DND-41 (cell line): ENCODE measurements at places on chromosomes 3 and 15.

DNA sequence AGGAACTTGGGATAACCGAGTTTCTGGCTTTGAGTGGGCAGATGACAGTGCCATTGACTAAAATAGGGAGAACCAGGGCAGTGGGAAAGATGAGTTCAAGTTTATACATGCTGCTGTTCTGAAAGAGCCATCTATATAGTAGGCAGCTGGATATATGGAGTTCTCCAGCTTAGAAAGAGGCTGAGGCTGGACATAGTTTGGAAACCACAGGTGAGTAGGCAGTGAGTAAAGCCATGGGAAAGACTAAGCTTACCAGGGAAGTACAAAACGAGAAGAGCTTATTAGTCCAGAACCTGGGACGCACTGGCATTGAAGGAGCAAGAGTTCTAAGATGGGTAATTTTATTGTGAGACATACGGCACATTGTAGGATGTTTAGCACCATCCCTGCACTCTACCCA is 54.2 kb downstream of the MSL2 start:
- DNase-seq = no peak

- no peak for DNase-seq
These were observed 541 bp downstream of the RPS27L start for GRCh38 chr15:63156755-63157117.

GRCh38 chr3:57164217-57164656 is 916 bp downstream of the IL17RD start:
- DNase-seq = no peak

GRCh38 chr3:23740517-23740965 is 65.2 kb upstream of the UBE2E1 start:
- DNase-seq = no peak

DNA sequence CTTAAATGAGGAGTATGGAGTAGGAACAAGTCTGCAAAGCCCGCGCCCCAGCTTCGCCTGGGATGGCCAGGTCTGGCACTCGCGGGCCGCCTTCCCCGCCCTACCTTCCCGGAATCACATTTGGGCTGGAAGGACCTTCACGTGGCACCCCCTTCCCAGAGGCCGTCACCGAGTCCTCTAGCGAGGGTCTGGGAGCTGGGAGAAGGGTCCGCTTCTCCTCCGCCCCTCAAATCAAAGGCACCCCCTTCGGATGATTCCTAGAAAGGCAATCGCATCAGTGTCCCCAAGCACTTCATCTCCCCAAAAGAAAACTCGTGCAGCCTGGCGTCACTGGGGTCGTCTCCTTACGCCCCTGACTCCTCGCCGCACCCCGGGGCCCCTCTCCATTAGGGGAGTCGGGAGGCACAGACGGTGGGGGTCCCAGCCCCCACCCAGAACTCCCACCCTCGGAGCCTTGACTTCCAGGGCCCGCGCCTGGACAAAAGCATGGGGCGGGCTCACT is 380 bp downstream of the MYLK start:
- no peak for DNase-seq

GRCh38 chr3:38583688-38584087 is 65.8 kb downstream of the SCN5A start:
- DNase-seq = no peak

- DNase-seq = no peak
These were observed 58.4 kb downstream of the ALCAM start for GRCh38 chr3:105425153-105425502.

DNA sequence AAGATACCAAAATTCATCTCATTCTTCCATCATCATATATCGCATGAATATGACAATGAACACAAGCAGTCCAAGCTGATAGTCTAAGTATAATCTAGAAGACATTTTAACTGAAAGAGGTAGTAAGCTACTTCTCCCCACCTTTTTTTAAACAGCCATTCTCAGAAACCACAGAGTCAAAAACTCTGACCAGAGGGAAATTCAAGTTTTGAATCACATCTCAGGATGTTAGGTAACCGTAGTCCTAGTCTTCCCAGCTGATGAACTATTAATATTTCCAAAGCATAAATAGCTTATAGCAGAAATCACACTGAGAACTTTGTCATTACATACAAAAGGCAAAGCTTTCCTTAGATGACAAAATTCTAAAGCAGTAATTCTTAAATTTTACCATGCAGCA is 25.8 kb downstream of the NPTN start:
- no peak for DNase-seq

DNA sequence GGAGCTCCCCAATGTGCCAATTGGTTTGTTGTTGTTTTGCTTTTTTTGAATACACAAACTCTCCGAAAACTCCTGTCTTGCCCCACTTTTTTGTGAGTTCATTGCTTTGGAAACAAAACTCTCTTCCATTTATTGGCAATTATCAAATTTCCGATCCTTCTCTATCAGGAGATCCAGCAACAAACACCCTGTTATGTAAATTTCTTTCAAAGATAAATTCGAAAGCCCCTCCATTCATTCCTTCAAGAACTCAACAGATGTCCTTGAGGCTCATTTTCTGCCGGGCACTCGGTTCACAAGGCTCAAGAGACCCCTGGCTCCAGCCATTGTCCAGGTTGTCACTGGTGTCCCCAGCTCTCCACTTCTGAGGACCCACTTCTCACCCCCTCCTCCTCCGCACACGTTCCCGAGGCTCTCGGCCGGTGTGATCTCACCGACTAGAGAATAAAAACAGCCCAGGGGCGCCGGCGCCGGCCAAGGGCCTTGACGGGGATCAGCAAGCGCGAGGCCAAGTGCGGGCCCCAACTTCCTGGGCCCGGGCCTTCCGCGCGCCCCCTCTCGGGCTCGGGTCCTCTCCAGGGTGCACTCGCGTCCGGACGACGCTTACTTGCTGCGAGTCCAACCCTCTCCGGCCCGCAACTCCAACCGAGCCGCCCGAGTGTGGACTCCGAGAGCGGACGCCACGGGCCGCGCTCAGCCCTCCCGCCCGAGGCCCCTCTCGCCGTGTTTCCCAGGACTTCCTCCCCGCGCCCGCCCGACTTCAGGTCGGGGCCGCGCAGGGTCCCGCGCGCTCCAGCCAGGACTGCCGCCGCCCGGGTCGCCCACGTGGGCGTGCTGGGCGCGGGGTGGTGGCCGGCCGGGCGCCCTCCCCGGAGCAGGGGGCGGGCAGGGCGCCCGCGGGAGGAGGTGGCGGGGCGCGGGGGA is 533 bp upstream of the SMAD3 start:
- no peak for DNase-seq

- DNase-seq = no peak
These were observed 10.6 kb upstream of the SFMBT1 start for GRCh38 chr3:53056442-53056841.

DNA sequence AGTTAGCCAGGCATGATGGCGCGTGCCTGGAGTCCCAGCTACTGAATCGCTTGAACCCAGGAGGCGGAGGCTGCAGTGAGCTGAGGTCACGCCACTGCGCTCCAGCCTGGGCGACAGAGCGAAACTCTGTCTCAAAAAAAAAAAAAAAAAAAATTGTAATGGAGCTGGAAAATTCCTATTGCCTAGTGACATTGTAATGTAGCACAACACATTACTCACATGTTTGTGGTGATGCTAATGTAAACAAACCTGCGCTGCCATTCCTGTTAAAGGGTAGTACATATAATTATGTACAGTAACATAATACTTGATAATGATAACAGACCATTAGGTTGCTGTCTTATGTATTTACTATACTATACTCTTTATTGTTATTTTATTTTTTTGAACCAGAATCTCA is 39.1 kb downstream of the KNL1 start:
- no peak for DNase-seq

DNA sequence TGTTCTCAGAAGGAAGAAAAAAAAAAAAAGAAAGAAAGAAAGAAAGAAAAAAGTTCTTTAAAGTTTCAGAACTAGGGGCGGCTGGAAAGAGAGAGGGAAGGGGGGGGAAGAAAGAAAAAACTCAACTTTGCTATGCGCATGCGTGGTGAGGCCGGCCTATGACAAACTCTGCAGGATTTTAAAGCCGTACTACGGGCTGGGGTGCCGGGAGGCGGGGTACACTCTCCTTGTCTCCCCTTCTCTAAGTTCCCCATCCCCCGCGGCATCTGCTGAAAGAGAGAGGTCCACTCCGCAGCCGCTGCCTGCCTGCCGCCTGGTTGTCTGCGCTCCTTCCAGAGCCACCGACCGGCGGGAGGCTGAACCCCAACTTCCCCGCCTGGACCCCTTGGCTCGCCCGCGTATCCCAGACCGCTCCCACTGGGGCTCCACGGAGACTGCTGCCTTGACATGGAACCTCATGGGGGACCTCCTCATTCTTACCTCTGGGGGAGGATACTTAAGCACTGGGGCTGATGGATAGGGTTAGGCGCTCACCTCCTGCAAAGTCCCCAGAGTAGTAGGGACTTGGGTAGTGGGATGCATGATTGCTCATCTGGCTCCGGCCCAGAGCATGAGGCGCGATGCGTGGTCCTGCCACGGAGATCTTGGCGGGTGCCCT is 1.4 kb upstream of the WNT5A start:
- DNase-seq = no peak

DNA sequence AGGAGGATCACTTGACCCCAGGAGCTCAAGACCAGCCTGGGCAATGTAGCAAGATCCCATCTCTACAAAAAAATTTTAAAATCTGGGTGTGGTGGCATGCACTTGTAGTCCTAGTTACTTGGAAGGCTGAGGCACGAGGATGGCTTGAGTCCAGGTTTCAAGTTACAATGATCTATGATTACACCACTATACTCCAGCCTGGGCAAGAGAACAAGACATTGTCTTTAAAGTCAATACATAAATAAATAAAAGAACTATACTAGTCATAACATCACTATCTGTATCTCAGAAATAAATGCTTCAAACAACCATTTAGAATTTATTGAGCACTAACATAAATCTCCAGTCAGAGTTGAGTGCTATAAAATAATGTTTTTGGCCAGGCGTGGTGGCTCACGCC is 8.5 kb upstream of the PHLDB2 start:
- DNase-seq = no peak

DNA sequence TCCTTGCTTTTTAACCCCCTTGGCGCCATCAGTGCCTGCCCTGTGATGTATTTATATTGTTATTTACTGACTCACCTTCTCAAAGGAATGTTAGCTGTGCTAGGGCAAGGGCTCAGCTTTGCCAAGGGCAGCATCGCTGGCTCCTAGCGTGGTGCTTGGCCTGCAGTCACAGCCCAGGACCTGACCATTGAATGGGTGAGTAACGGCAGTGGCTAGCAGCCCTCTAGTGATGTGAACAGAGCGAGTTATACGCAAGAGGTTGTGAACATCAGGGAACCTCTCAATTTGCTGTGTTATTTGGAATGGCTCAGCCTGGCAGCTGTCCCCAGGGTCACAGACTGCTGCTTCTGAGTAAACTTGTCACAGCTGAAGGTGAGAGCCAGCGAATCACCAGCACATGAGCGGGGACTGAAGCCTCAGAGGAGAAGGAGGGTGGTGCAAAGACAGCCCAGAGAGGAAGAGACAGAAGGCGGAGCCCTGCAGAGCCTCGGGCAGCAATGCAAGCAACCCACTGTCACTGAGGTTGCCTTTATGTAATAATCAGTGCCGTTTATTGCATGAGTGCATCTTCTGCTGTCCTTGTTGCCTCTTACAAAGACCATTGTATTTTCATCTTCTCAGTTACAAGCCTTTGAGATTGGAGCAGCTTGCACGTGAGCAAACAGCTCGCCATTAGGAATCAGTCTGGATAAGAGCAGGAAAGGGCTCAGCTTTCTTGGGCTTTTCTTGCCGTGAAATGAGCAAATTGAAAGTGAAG is 158.3 kb downstream of the SLCO3A1 start:
- no peak for DNase-seq

DNA sequence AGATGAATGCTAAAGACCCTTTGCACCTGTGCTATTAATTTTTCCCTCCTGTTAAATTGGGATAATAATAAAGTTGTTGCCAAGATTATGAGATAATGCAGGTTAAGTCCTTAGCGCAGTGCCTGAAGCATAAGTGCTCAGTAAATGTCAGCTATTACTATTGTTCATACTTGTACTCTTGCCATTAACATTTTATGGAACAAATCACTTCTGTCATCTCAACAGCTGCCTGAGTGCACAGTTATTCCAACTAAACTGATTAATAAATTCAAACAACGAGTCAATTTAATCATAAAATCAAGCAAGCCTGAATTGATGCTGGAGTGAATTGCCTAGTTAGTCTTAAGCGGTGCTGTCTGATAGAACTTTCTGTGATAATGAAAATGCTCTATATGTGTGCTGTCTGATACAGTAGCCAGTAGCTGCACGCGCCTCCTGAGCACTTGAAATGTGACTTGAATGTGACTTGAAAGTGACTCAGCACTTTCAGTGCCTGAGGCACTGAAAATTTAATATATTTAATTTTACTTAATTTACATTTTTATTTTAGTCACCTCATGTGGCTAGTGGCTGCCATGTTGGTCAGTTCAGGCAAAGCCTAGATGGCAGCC is 198.7 kb upstream of the PFN2 start:
- DNase-seq = no peak

GRCh38 chr15:68365140-68365745 is 66.7 kb downstream of the ITGA11 start:
- DNase-seq = no peak

DNA sequence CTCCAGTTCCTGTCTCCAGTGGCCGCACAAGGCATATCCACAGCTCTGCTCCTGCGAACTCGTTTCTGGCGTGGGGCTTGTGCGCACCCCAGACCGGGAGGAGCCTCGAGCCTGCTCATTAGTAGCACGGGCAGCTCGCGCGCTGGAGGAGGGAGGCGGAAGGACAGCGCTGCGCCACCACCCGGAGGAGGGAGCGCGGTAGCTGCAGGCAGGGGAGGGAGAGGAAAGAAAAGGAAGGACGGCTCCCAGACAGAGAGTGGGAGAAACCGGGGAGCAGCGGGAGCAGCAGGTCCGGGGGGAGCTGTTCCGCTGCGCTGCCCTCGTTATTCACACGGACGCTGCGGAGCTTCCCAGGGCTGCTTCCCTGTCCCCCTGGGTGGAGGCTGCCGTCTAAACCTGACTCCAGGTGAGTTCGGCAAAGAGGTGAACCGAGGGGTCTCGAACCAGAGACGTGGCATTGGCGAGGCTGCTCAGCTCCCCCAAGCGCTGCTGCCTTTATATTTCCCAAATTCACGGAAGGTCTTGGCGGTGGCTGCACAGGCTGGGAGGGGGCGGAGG is 121.3 kb upstream of the ZNF717 start:
- no peak for DNase-seq

DNA sequence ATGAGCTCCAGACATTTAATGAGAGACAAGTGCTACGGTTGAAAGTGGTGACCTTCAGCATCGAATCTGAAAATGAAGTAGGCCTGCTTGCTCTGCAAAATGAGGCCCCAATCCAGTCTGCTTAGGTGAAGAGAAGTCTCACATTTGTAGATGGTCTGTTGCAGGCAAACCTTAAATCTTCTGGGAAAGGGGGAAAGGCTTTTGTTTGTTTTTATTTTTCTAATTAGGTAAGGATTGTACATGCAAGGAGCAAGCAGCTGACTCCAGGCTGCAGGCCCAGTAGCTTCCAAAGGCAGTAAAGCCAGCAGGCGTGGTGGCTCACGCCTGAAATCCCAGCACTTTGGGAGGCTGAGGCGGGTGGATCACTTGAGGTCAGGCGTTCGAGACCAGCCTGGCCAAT is 74.3 kb downstream of the HMG20A start:
- no peak for DNase-seq
